ENCODE measurements at places on chromosomes 6 and 20.

GRCh38 chr6:26350858-26351543, 14.0 kb upstream of the BTN3A2 start:
- DNase-seq: no peak

DNA sequence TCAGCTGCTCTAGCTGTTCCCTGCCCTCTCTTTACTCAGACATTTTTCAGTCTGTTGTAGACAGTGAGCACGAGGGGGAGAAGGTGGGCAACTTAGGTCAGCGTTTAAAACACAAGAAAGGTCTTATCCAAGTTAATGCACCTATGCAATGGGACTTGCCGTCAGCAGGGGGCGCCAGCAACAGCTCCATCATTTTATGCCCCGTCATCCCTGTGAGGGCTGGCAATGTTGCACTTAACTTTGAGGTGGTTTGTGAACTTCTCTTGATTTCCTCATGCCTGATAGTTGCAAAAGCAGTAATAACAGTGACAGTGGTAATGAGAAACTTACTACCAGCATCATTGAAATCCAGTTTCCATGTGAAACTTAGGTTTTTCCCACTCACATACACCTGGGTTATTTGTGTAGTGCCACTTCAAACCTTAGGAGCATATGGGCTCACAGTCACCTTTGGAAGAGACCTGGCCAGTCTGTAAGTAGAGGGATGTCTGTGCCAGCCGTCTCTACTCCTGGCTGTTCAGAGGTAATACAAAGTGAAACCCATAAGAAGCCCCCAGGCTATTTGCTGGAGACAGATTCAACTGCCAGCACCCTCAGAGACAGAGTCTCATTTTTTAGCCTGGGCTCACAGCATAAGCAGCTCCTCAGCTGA, 44.9 kb upstream of the ID1 start:
- DNase-seq: peak; percentile 51

GRCh38 chr20:61661025-61661424, 404.7 kb downstream of the TAF4 start:
- DNase-seq: no peak

- DNase-seq: no peak
Observed at GRCh38 chr6:79546186-79546585, 9.0 kb upstream of the LCA5 start.

DNA sequence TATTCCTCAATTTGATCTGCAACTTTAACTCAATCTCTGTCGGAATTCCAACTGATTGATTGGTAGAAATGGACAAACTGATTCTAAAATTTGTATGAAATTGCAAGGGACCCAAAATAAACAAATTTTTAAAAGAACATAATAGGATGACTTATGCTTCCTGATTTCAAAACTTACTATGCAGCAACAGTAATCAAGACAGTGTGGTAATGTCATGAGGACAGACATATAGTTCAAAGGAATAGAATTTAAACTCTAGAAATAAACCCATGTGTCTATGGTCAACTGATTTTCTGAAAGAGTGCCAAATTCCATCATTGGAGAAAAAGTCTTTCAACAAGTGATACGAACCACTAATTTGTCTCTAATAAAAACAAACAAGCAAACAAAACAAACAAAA, 1320.1 kb upstream of the GJE1 start:
- DNase-seq: no peak
